ENCODE measurements at places on chromosomes 3 and 15.

DNA sequence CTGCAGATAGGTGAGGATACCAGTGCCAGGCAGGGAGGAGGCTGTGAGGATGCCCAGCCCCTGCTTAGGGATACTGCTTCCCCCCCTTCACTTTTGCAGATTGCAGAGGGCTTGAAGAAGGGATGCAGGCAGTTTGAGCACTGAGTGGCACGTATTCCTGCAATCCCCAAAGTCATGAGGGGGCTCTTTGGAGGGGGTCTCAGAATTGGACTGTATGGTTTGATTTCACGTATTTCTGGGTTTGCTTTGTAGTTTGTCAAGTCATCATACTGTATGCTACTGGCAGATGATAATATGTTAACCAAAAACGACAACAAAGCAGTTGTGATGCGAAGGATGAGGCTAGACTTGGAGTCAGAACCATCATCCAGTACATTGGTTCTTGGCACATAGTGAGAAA is 28.1 kb downstream of the CHST14 start:
- DNase-seq = no peak

DNA sequence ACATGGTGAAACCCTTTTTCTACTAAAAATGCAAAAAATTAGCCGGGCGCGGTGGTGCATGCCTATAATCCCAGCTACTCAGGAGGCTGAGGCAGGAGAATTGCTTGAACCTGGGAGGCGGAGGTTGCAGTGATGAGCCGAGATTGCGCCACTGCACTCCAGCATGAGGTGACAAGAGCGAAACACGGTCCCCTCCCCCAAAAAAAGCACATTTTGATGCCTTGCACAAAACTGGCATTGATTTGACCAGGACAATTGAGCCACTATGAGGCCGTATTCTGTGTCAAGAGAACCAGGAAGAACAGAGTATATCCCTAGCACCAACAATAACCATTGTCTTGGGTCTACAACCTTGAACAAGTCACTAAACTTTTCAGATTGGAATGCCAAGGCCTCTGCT is 50.6 kb downstream of the SH3BP5 start:
- DNase-seq = peak; percentile 33

GRCh38 chr15:58583171-58583908 is 151.5 kb downstream of the LIPC start:
- no peak for DNase-seq

- no peak for DNase-seq
Measured at GRCh38 chr15:73684581-73685455, 635 bp downstream of the CD276 start.

DNA sequence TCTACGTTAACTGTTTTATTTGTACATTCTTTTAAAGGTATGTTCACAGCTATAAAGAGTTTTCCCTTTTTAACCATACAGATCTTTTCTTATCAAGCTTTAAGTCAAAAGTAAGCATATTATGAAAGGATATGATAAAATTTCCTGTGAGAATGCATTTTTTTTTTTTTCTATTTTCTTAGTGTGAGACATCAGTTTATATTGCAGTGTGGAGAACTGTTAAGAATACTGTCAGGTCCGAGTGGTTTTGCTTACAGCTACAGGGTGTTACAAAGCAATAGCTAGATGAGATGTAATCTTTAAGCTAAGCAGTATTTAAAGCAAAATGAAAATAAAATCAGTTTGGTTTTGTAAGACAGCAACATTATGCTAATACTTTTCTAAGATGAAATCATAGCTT is 133.2 kb downstream of the SLC25A26 start:
- no peak for DNase-seq

DNA sequence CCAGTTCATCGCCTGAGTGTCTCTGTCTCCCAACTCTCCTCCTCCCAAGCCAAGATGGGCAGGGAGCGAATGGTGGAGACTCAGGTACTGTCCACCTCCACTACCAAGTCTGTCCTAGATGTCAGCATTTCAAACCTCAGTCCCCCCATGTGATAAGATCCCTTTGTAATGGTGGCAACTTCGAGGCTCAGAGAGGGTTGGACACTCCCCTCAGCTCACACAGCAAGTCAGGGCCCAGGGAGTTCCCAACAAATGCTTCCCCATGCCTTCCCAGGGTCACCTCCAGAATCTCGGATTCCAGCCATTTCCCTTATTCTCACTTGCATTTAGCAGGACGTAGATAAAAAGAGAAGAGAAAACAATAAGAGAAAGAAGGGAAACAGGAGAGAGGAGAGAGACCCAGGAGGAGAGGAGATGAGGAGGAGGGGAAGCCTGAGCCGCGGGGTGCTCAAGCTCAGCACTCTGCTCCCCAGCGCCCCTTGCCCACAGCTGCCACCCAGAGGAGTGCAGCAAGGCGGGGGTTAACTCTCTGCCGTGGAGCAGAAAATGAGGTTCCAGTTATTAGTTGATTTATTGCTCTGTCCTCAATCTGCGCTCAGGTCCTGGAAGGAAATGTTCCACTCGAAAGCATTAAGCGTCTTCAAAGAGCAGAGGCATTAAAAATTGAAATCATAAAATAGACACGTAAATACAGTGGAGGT is 84.1 kb upstream of the LINGO1 start:
- no peak for DNase-seq

DNA sequence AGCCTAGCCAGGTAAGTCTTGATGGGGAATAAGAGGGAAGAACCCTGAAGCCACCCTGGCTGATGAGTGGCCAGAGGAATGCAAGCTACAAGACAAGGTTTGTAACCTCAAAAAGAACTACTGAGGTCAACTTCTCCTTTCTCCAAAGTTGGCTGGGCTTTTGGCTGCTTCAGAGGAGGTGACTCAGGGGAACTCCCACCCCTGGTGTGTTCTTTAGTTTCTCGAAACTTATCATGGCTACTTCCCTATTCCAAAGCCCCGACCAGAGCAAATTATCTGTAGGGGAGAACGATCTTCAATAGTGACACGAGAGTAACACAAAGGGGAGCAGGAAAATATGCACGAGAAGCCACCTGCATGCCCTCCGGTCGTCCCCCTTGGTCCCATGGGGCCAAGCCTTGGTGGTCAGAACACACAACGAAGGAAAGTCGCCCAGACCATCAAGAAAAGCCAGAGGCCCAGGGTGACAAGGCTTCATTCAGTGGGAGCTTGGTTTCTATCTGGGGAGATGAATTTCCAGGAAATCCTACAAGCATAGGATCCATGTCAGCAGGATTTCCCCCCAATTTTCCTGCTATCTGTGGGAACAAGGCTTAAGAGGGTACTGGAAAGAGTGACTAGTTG is 6.5 kb upstream of the BCL2A1 start:
- DNase-seq = no peak

GRCh38 chr3:43814461-43814860 is 123.7 kb downstream of the ABHD5 start:
- no peak for DNase-seq

- no peak for DNase-seq
Measured at GRCh38 chr3:59914251-59914650, 864.4 kb upstream of the CFAP20DC start.

DNA sequence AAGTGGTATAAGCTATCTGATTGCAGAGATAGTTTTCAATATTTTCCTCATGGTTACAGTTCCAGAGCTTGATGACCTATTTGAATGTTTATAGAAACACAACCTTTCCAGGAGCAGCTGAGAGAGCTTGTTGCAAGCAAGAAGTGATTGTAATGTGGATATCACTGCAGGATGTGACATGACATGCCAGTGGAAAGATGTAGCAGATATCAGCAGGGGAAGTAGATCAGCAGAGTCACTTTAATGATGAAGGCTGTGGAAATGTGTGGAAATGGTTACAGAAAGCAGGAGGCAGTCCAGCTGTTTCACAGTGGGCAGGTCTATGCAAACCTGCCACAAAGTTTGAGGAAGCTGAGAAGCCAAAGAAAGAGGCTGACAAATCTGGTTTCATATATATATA is 21.0 kb downstream of the TMEM158 start:
- no peak for DNase-seq

GRCh38 chr15:85374831-85375230 is 5.6 kb upstream of the AKAP13 start:
- no peak for DNase-seq

DNA sequence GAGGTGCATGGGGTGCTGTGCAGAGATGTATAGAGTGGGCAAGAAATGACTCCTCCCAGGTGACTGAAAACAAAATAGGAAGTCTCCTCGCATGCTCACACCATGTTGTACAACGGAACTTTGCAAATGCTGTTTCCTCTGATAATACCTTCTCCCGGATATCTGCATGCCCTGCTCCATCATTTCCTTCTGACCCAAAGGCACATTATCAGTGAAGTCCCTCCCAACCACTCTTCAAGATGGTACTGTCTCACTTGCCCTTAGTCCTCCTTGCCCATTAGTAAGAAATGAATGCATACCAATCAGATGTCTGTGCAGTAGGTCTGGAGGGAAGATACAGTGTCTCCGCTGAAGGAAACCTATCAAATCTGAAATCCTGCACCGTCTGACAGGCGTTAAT is 12.0 kb downstream of the TMED3 start:
- no peak for DNase-seq

DNA sequence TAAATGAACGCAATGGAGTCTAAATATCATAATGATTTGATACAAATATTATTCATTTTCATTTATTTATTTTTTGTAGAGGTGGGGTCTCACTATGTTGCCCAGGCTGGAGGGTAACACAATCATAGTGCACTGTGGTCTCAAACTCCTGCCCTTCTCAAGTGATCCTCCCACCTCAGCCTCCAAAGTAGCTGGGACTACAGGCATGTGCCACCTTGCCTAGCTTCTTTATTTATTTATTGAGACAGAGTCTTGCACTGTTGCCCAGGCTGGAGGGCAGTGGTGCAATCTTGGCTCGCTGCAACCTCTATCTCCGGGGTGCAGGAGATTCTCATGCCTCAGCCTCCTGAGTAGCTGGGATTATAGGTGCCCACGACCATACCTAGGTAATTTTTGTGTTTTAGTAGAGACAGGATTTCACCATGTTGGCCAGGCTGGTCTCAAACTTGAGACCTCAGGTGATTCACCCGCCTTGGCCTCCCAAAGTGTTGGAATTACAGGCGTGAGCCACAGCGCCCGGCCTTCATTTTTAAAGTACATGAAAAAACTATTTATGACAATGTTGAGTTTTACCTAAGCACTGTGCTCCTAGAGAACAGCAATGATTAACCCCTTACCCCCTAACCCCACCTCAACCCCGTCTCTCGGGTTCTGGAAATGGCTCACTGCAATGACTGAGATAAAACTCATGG is 4.0 kb upstream of the AEN start:
- DNase-seq = no peak

- DNase-seq = no peak
Measured at GRCh38 chr15:42137461-42138261, 18.8 kb downstream of the PLA2G4F start.

- no peak for DNase-seq
Measured at GRCh38 chr3:168876346-168877035, 780.8 kb upstream of the GOLIM4 start.

DNA sequence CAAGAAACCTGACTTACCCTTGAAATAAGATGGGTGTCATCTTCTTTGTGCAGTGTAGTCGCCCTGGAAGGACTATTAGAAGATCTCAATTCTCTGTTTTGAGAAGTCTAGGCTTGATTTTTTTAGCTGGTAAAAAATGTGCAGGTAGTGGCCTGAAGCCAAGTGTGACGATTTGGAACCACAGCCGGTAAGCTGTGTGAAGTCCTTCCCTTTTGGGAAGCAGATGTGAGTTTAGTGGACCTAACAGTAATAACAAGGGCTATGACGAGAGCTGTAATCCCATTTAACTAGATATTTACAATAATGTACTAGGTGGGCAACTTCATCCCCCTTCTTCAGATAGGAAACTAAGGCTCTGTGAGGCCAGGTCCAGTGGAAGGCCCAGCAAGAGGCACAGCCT is 81.7 kb upstream of the MYZAP start:
- DNase-seq = no peak

- no peak for DNase-seq
Measured at GRCh38 chr3:114428044-114428595, 134.3 kb downstream of the TIGIT start.

GRCh38 chr3:52088445-52089367 is 32.3 kb upstream of the DUSP7 start:
- DNase-seq = no peak

- no peak for DNase-seq
Measured at GRCh38 chr15:41507820-41508290, 5.8 kb downstream of the LTK start.

- no peak for DNase-seq
Measured at GRCh38 chr3:162087361-162087760, 590.8 kb downstream of the OTOL1 start.

DNA sequence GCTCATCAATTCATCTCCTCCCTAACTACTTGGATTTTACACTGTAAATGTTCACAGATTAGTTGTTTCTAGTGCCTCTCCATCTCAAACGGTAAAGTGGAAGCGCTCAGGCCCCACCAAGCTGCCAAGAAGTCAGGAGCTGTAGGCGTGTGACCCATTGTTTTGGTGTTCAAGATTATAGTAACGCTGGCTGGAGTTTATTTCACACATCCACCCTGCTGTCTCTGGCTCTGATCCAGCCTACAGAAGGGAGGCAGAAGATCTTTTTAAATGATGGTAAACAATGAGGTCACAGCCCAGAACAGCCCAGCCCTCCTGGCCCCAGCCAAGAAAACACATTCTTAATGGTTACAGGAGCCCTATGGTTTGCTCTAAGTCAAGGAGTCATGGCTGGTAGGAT is 25.7 kb upstream of the GALNT15 start:
- DNase-seq = no peak

DNA sequence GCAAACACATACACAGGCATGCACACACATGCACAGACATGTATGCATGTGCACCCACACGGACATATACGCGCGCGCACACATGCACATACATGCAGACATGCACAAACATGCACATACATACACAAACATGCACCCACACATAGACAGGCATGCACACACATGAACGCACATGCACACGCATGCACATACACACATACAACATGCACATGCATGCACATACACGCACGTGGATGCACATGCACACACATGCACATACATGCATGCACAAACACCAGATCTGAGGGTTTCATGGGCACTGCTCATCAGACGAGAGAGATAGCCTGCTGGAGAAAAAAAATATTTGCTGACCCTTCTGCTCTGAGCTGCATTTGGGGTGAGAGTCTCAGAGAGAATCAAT is 31.7 kb upstream of the NTRK3 start:
- DNase-seq = no peak

- DNase-seq = no peak
Measured at GRCh38 chr3:13498354-13499060, 18.4 kb downstream of the HDAC11 start.
